Activated T-helper 2 cell treated with anti-CD3 and anti-CD28 coated beads, Interferon-gamma antibody, Interleukin-2, Interleukin-4, amounts not matched to agents 10 μg/mL and 5 μg/mL and 100 μg/mL, durations not matched to agents 14 hours and 24 hours and 36 hours (primary cell): ENCODE measurements at places on chromosomes 3 and 15. TPM values are rescaled to one million over a fixed set of nuclear protein-coding genes. Genes with fewer than 3 reads are reported as not detected.

The KLF15 gene
- 0.14 and 0.30 TPM in 2 replicates for total RNA-seq

The PODXL2 gene
- total RNA-seq, result 3.5 and 3.9 TPM in 2 replicates

The HTD2 gene
- 10.1 and 10.5 TPM in 2 replicates for total RNA-seq

The ANKUB1 gene
- total RNA-seq, result not detected in 2 replicates

The CTXND1 gene
- total RNA-seq, result not detected in 2 replicates

The LRRC34 gene
- 5.6 and 5.9 TPM in 2 replicates for total RNA-seq

DNA sequence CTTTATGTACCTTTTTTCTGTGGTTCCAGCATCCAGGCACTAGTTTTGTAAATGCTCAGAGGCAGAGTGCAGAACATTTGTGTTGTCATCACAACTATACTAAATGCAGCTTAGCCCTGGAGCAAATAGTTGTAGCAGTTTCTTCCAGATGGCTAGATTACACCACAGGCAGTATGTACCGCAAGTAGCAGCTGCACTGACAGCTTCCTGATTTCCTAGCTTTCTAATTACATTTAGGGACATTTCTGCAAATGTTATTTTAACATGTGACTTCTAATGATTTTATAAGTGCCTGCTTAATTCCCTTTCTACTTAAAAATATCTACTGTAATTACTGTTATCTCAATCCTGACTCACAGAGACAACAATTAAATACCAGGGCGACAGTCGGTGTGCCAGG is 106.5 kb downstream of the NR2E3 start:
- H3K4me3 ChIP-seq, result no peak overlapping the region
- no peak overlapping the region for H3K27ac ChIP-seq
- H3K36me3 ChIP-seq, result peaks cover 3% of the 10 kb centered on the region
- DNase-seq, result no peak
- H3K27me3 ChIP-seq, result no peaks in the 10 kb centered on the region
- no peaks in the 10 kb centered on the region for H3K4me1 ChIP-seq

GRCh38 chr3:87413814-87414213 is 137.4 kb upstream of the POU1F1 start:
- H3K4me1 ChIP-seq, result no peaks in the 10 kb centered on the region
- no peak for DNase-seq
- no peak overlapping the region for H3K27ac ChIP-seq
- no peaks in the 10 kb centered on the region for H3K36me3 ChIP-seq
- H3K4me3 ChIP-seq, result no peak overlapping the region
- H3K27me3 ChIP-seq, result no peaks in the 10 kb centered on the region

DNA sequence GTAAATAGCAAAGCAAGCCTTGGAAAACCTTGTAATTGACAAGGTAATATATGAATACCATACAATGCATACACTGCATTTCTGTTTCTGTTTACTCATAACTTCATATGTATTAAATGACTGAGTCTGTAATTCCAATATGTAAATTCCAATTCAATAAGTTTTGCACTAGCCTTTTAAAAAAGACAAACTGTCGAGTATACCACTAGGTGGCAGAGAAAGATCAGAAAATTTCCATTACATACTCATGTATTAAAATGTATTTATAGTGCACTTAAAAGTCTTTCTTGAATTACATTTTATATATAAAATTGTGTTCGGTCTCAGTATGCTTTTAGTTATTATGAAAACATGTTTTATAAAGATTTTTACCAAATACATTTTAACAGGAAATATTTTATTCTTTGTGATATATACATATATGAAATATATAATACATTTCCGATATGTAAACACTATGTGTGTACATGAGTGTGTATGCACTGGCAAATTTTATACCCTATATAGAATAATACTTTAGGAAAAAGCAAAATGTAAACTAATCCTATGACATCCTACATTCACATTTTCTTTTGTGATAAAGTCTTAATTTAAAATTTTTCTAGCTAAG is 216.8 kb downstream of the VGLL3 start:
- no peak overlapping the region for H3K4me3 ChIP-seq
- no peaks in the 10 kb centered on the region for H3K4me1 ChIP-seq
- no peak for DNase-seq
- no peaks in the 10 kb centered on the region for H3K36me3 ChIP-seq
- H3K27me3 ChIP-seq, result no peaks in the 10 kb centered on the region
- H3K27ac ChIP-seq, result no peak overlapping the region

GRCh38 chr15:64305261-64305660 is 50.7 kb downstream of the CSNK1G1 start:
- no peak overlapping the region for H3K27ac ChIP-seq
- H3K4me1 ChIP-seq, result peaks cover 12% of the 10 kb centered on the region
- H3K4me3 ChIP-seq, result no peak overlapping the region
- peaks cover 22% of the 10 kb centered on the region for H3K36me3 ChIP-seq

- H3K27me3 ChIP-seq, result peaks cover 7% of the 10 kb centered on the region
- no peak overlapping the region for H3K4me3 ChIP-seq
- H3K36me3 ChIP-seq, result no peaks in the 10 kb centered on the region
- no peak for DNase-seq
- no peak overlapping the region for H3K27ac ChIP-seq
Observed at GRCh38 chr3:131714585-131715220, 211.9 kb upstream of the MRPL3 start.

GRCh38 chr3:38002291-38002876 is 11.8 kb downstream of the VILL start:
- H3K4me1 ChIP-seq, result peaks cover 23% of the 10 kb centered on the region
- peaks cover 33% of the 10 kb centered on the region for H3K36me3 ChIP-seq
- DNase-seq, result no peak
- H3K27ac ChIP-seq, result no peak overlapping the region

GRCh38 chr3:132038198-132038825 is 3.5 kb upstream of the CPNE4 start:
- peaks cover 19% of the 10 kb centered on the region for H3K27me3 ChIP-seq
- H3K4me3 ChIP-seq, result no peak overlapping the region
- no peak overlapping the region for H3K27ac ChIP-seq
- DNase-seq, result no peak
- H3K36me3 ChIP-seq, result no peaks in the 10 kb centered on the region

- H3K36me3 ChIP-seq, result peaks cover 3% of the 10 kb centered on the region
- peak overlapping the region; percentile 57 for H3K4me3 ChIP-seq
- DNase-seq, result peak; percentile 22
- no peaks in the 10 kb centered on the region for H3K27me3 ChIP-seq
Observed at GRCh38 chr3:59444294-59444671, 394.5 kb upstream of the CFAP20DC start.

GRCh38 chr3:47496892-47497291 is 16.6 kb downstream of the ELP6 start:
- H3K36me3 ChIP-seq, result peaks cover 51% of the 10 kb centered on the region
- DNase-seq, result no peak
- H3K4me3 ChIP-seq, result no peak overlapping the region
- no peaks in the 10 kb centered on the region for H3K27me3 ChIP-seq
- H3K27ac ChIP-seq, result no peak overlapping the region

- no peak overlapping the region for H3K27ac ChIP-seq
- H3K4me1 ChIP-seq, result no peaks in the 10 kb centered on the region
Observed at GRCh38 chr3:141103067-141103466, 51.9 kb downstream of the SPSB4 start.

DNA sequence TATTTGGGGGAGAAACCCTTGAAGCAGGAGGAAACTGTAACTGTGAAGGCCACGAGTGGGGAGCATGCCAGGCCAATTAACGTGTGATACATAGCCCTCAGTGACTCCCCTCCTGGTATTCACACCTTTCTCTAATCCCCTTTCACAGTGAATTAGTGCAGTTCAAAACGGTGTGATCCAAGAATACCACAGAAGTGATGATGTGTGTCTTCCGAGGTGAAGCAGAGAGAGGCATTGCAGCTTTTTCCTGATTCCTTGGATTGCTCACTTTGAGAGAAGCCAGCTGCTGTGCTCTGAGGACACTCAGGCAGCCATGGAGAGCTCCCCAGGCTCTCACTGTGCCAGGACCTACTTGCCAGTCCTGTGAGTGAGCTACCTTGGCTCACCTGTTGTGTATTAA is 17.3 kb downstream of the NIPA2 start:
- H3K27me3 ChIP-seq, result no peaks in the 10 kb centered on the region
- DNase-seq, result no peak
- no peak overlapping the region for H3K4me3 ChIP-seq
- no peaks in the 10 kb centered on the region for H3K4me1 ChIP-seq
- H3K27ac ChIP-seq, result peak overlapping the region; percentile 0
- peaks cover 64% of the 10 kb centered on the region for H3K36me3 ChIP-seq

- H3K27me3 ChIP-seq, result peaks cover 10% of the 10 kb centered on the region
- H3K36me3 ChIP-seq, result no peaks in the 10 kb centered on the region
- H3K4me1 ChIP-seq, result no peaks in the 10 kb centered on the region
- no peak overlapping the region for H3K27ac ChIP-seq
- DNase-seq, result no peak
- no peak overlapping the region for H3K4me3 ChIP-seq
Observed at GRCh38 chr3:120438665-120439370, 12.0 kb downstream of the FSTL1 start.

DNA sequence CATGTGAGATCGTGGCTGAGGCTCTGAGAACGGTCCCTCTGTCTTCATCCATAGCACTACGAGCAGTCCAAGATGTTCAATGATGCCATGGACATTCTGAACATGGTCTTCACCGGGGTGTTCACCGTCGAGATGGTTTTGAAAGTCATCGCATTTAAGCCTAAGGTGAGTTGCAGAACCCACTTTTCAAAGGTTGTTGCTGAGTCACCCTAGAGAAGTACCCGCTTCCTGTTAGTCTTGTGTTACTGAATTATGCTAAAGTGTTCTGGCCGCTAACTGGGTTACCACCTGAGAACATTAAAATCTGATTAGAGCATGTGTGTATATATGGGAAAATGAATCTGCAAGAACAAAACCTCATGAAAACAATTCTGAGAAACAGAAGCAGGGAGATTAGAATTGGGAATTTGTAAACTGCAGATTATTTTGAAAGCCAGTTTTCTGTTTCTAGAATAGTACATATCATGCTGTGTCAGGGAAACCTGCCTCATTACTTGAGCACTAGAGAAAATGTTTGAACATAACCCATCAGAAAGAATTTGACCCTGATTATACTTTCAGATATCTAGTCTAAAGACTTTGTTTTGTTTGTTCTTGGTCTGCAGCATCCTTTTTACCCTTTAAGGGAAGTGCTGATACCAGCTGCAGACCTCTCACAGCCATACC is 92.6 kb downstream of the CHDH start:
- H3K27ac ChIP-seq, result peak overlapping the region; percentile 88
- no peaks in the 10 kb centered on the region for H3K27me3 ChIP-seq
- peak overlapping the region; percentile 45 for H3K4me3 ChIP-seq
- peaks cover 60% of the 10 kb centered on the region for H3K4me1 ChIP-seq
- peak; percentile 38 for DNase-seq

- no peak for DNase-seq
- peak overlapping the region; percentile 57 for H3K4me3 ChIP-seq
- peak overlapping the region; percentile 91 for H3K27ac ChIP-seq
- peaks cover 93% of the 10 kb centered on the region for H3K4me1 ChIP-seq
- no peaks in the 10 kb centered on the region for H3K27me3 ChIP-seq
- H3K36me3 ChIP-seq, result peaks cover 14% of the 10 kb centered on the region
Observed at GRCh38 chr3:4906107-4906621, 73.1 kb upstream of the BHLHE40 start.

DNA sequence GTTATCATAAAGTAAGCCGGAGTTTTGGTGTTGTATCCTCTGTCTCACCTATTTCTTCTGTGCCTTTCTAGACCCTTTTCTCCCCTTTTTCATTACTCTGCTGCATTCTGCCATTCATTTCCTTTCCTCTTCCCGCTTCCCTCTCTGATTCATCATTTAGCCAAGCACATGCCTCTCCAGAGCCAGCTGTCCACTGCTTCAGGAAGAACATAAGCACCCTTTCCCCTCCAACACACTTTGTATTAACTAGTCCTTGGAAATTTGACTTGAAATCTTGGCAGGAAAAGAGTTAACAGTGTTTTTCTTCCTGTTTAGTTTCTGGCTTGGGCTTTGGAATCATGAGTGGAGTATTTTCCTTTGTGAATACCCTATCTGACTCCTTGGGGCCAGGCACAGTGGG is 9.7 kb downstream of the APH1B start:
- H3K27ac ChIP-seq, result no peak overlapping the region
- no peak for DNase-seq

GRCh38 chr3:131544557-131544956 is 41.8 kb upstream of the MRPL3 start:
- no peak overlapping the region for H3K4me3 ChIP-seq
- peaks cover 37% of the 10 kb centered on the region for H3K27me3 ChIP-seq
- H3K27ac ChIP-seq, result no peak overlapping the region
- no peak for DNase-seq
- H3K36me3 ChIP-seq, result no peaks in the 10 kb centered on the region
- H3K4me1 ChIP-seq, result no peaks in the 10 kb centered on the region

GRCh38 chr3:62601238-62602070 is 228.1 kb upstream of the FEZF2 start:
- no peaks in the 10 kb centered on the region for H3K27me3 ChIP-seq
- H3K27ac ChIP-seq, result no peak overlapping the region
- DNase-seq, result no peak
- no peaks in the 10 kb centered on the region for H3K4me1 ChIP-seq
- H3K4me3 ChIP-seq, result no peak overlapping the region
- H3K36me3 ChIP-seq, result no peaks in the 10 kb centered on the region

GRCh38 chr3:129013491-129013891 is 12.4 kb downstream of the EFCC1 start:
- H3K27ac ChIP-seq, result no peak overlapping the region
- H3K27me3 ChIP-seq, result no peaks in the 10 kb centered on the region
- H3K4me1 ChIP-seq, result peaks cover 26% of the 10 kb centered on the region
- H3K36me3 ChIP-seq, result no peaks in the 10 kb centered on the region
- no peak overlapping the region for H3K4me3 ChIP-seq

DNA sequence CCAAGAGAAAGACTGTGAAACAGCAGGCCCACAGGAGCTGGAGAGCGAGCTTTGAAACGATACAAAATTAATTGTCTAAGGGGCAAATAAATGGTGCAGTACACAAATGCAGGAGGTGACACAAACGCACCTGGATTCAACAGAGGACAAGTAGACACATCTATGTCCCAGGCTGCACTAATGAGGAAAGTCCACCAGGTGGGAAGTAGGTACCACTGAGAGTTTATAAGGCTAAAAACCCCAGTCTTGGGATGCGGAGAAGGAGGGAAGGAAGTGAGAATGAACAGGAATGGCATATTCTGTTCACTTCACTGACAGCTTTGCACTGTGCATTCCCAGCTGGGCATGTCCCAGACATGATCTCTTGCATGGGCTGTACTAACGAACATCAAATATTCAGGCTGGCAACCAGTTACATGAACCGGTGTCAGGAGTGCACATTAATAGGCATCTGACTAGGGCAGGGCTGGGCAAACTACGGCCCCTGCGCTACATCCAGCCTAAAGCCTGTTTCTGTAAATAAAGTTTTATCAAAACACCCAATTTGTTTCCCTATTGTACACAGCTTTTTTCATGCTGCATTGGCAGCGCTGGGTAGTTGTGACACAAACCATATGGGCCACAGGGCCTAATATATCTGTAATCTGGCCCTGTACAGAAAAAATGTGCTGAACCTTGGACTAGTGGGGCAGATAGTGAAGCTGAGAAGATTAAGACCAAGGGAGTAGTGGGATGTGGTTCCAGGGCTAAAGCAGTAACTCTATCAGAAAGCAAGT is 107.0 kb downstream of the IGF2BP2 start:
- H3K27me3 ChIP-seq, result peaks cover 10% of the 10 kb centered on the region
- H3K27ac ChIP-seq, result no peak overlapping the region
- H3K36me3 ChIP-seq, result no peaks in the 10 kb centered on the region
- H3K4me1 ChIP-seq, result no peaks in the 10 kb centered on the region
- DNase-seq, result no peak
